ENCODE measurements at places on chromosomes 11 and 22. TPM values are rescaled to one million over a fixed set of nuclear protein-coding genes. Genes with fewer than 3 reads are reported as not detected.

DNA sequence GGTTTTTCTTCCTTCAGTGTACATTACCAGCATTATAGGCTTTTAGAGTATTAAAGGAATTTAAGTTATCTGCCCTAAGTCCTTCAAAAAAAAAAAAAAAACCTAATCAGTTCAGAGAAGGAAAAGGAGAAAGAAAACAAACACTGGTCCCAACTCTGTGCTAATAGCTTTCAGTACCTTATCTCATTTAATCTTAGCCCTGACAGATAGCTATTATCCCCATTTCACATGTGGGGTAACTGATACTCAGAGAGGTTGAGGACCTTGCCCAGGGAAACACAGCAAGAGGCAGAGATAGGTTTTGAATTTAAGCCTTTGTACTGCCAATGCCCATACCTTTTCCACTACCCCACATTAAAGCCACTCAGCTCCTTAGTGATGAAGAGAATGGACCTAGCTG is 43.4 kb downstream of the FAT3 start:
- no peak for DNase-seq

The SHISAL1 gene
- total RNA-seq, result 0.56 TPM

DNA sequence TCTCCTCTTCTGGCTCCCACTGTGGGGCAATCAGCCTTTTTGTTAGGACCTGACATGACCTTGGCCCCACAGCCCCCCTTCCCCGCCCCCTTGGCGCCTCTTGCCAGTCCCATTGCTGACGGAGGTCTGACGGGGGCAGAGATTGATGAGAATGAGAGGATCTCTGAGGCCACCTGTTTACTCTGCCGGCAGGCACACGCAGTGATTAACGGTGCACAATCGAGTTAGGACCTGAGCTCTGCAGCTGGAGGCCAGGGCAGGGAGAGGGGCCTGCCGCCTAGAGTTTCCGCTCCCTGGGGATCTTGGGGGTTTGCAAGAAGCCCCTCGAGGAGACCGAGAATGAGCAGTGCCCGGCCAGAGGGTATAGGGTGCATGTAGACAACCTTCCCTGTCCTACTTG is 6.8 kb upstream of the CHRM1 start:
- no peak for DNase-seq

GRCh38 chr11:10022764-10023163 is 271.3 kb downstream of the SBF2 start:
- DNase-seq, result no peak

GRCh38 chr22:25929321-25929878 is 187.4 kb downstream of the MYO18B start:
- DNase-seq, result no peak

The TSKU gene
- total RNA-seq, result 170 TPM

The GAB4 gene
- not detected for total RNA-seq

DNA sequence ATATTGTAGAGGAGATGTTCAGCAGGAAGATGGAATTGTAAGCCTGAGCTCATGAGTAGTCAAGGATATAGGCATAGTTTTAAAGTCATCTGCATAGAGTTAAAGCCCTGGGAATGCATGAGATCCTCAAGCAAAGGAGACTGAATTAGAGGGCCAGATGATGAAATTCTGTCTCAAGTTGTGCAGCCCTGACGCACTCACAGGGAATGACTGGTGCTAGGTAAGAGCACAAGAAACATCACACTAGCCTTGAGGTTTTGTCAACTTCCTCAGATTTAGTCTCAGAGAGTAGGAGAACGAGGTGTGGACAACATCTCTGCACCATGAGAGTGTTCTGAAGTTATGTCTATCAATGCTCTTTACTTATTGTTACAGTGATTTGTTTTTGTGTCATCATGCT is 5.8 kb downstream of the RAB38 start:
- no peak for DNase-seq
